ENCODE measurements at places on chromosomes 4 and X.

DNA sequence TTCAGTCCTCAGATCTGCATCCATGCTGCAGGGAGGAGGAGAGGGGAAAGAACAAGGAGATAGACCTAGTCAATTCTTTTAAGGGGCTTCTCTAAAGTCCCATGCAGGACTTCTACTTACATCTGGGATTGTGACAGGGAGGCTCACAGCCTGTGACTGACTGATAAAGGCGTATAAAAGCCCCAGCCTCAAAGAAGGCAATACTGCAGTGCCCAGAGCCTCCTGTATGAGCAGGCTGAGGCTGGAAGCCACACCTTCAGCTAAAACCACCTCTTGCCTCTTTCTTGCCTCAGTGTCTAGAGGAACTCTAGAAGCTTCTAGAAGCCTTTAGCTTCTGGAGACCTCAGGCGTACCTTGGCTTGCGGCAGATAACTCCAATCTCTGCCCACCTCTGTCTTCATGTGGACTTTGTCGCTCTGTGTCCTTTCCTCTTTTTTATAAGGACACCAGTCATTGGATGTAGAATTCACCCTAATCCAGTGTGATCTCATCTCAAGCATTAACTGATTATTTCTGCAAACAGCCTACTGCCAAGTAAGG, 6.0 kb upstream of the ZCCHC4 start:
- DNase-seq: no peak

DNA sequence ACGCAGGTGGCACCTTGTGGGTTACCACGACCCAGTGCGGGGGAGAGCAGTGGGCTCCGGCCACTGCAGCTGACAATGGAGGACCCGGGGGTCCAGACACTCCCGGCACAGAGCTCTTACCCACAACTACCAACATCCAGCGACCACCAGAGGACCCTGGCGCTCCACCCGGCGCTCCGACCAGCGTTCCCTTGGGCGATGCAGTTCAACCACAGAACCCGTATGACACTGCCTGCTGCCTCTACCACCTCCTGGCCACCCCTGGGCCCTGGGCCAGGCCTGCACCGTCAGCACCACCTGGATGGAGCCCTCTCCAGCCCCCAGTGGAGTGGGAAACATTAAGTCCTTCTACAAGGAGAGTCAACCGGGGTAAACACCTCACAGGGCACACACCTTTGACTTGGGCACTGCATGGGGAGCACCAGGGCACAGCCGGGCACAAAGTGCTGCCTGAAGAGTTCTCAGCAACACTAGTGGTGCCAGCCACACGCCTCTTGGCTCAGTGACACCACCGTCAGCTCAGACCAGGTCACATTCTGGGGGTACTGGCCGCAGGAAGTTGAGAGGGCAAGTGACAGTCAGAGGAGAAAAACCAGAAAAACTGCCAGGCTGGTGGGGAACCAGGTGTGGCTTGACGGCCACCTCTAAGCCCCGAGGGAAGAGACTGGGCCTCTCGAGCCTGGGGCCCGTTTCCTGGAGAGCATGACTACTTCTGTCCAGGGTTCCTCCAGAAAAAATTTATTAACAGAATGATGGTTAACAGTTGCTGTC, 2.6 kb downstream of the CTBP1 start:
- no peak for DNase-seq

DNA sequence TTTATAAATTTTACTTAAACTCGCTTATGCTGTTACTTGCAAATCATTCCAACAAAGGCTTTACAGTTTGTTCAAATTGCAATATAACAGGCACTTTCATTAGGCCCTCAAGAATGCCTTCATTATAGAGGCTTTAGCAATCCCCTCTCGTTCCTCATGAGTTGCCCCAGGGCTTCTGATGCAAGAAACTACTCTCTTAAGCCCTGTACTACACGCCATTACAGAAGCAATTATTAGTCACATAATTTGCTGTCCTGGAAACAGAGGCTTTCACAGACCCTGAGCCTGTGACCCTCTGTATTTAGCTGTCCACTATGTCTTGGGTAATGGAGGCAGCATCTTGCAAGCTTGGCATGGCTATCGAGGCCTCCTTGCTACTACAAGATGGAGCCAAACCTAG, 965.9 kb upstream of the DIAPH2 start:
- no peak for DNase-seq

DNA sequence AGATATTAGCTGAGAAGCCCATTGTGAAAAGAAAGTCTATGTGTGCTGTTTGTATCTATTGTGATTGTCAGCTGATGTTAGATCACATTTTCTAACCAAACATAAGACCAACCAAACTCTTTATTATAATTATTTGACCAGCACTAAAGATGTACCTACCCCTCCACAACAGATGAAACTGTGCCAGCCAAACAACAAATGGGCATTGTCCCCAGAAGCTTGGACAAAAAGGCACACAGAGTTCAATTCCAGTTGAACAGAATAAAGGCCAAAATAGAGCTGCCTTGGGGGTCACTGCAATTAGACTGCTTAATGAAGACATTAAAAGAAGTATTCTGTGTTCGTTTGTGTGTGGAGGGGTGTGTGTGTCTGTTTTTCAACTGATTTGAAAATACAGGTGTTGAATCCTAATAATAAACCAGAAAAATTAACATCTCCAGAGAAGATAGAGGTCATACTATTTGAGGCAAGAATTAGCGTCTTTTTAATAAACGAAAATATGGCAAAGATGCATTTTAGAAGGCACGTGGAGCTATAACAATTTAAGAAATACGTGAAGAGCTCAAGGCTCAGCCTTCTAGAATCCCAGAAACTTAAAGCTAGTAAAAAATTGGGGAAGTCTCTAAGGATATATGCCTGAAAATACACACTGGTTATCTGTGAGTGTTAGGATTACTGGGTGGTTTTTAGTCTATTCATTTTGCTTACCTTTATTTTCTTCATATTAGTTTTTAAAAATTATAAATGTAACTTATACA, 2.2 kb downstream of the SPP1 start:
- DNase-seq: no peak

GRCh38 chr4:152000518-152000917, 239.7 kb upstream of the GATB start:
- DNase-seq: no peak

DNA sequence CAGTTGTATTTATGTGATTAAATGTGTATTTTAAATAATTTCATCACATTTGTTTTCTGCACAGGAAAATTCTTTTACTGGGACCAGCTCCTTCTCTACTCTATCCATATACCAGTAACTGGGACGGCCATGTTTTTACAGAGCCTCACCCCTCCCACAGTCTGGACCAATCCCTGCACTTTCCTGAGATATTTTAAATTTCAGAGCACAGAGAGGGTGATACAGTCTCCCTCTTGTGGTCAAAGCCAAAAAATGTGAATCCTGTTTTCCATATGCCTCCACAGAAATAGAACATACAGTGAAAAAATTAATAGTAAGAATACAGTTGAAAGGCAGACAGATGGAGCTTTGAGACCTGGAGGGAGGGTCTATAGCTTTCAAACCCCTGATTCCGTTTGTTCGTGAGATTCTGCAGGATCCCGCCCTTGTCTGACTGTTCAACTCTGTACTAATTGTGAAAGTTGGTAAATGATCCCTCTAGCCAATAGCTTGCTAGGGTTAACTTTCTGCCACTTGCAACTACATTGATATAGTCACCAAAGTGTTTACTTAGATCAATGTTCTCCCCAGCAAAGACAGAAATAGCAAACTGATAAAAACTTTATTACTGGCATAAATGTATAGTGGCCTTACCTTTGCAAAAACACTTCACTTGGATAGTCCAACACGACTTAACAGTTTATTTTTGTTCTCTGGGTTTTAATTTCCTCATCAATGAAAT, 172.2 kb downstream of the PPARGC1A start:
- peak; percentile 47 for DNase-seq

GRCh38 chrX:31136144-31136611, 64.3 kb upstream of the FTHL17 start:
- no peak for DNase-seq

- DNase-seq: peak; percentile 19
Observed at GRCh38 chr4:22483551-22483981, 32.3 kb downstream of the ADGRA3 start.

DNA sequence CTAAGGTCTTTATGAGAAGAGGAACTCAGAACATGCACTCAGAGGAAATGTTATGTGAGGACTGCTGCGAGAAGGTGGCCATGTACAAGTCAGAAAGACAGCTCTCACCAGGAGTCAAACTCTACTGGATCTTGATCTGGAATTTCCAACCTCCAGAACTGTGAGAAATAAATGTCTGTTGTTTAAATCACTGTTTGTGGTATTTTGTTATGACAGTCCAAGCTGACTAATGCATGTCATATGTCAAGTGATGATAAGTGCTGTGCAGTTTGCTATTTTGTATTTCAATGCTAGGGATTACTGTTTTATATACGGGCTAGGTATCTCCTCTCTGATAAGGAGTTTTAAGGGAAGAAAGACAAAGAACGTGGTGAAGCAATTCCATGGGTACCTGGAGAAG, 162.3 kb downstream of the CPEB2 start:
- DNase-seq: no peak

GRCh38 chrX:114178126-114178525, 405.8 kb upstream of the HTR2C start:
- no peak for DNase-seq

DNA sequence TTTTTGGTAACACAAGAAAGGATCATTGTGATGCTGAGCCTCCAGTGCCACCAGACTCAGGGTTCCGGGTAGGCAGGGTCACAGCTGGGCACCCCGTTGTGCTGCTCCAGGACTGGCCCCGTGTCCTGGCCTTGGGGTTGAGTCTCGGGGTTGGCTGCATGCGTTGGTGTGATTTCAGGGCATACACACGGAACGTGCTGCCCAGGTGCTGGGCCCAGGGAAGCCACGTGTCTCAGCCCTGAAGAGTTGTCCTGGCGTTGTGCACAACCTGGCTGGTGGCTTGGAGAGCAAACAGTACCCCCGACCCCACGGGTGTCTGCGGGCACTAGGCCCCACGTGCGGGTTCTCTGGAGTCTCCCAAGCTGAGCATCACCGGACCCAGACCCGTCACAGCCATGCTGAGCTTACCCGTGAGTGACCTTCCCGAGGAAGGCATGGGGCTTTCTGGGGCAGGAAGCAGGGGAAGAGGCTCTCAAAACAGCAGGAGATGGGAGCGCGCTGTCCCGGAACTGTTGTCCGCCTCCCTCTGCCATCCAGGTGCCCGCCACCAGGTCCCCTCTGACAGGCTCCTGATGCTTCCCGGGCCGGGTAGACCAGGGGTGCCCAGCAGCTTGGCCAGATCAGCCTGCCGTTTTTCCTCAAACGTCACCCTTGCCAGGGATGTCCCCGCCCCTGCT, 66.1 kb upstream of the ENPP6 start:
- DNase-seq: no peak

GRCh38 chr4:4591071-4591470, 49.2 kb upstream of the STX18 start:
- no peak for DNase-seq

GRCh38 chr4:118888666-118889311, at the start of gene SYNPO2:
Gene SYNPO2 (plus strand): TSS chr4:118888854. CDS start chr4:118889037, 183 bp downstream.
- DNase-seq: peak; percentile 80

DNA sequence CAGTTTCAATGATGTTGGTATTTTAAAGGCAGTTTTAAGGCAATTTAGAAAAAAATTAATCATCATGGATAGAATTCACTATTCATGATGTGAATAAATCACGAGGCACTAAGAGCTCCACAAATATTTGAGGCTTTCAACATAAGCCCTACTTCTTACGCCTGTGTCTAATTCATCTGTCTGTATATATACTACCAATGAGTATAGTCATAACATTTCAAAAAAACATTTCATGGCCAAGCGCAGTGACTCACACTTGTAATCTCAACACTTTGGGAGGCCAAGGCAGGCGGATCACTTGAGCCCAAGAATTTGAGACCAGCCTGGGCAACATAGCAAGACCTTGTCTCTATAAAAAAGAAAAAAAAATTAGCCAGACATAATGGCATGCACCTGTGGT, 56.5 kb downstream of the FBXL5 start:
- DNase-seq: no peak
